Right ventricle myocardium inferior (tissue), 1 donor: ENCODE measurements at places on chromosomes 4 and X.

GRCh38 chr4:1255699-1256098, 6.8 kb upstream of the CTBP1 start:
- no peak for DNase-seq

DNA sequence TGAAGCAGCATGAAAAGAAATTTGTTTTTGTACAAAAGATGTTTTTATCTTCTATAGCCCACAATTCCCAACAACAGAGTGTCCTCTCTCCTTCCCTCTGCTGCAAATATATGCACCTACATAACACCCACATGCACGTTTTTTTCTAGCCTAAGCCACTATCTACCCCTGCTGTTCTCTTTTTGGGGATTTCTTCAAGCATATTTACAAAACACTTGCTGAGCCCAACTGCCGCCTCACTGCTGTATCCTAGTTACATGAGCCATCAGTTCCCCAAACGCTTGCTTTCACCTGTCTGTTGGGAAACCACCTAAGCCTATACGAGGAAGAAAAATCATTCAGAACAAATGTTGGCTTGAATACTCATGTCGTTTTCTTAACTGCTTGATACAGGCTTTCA, 127.2 kb downstream of the CHRNA9 start:
- DNase-seq = no peak

GRCh38 chr4:47499700-47500099, 14.6 kb downstream of the ATP10D start:
- DNase-seq = no peak

DNA sequence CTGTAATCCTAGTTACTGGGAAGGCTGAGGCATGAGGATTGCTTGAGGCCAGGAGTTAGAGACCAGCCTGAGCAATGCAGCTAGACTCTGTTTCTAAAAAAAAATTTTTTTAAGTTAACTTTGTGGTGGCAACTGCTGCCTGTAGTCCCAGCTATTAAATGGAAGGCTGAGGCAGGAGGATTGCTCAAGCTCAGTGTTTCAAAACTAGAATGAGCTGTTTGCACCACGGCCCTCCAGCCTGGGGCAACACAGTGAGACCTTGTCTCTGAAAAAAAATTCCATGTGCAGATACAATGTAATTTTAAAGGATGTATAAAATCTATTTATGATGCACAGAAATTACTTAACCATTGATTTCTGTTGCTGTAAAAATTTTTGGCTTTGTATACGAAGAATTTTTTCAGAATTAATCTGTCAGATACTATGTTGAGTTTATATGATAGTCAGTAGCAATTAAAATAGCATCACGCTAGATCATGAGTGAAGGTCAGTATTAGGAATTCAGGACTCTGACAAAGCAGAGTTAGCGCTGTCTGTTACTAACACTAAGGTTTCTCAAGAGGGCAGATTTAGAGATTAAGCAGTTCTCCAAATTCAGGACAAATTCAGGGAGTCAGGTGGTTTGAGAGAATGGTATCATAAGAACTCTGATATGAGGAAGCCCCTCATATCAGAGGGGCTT, 8.3 kb upstream of the AGA start:
- no peak for DNase-seq

- DNase-seq = no peak
These were observed 993.2 kb upstream of the PCDH7 start for GRCh38 chr4:29726938-29727337.

- DNase-seq = no peak
These were observed 29.5 kb upstream of the BMPR1B start for GRCh38 chr4:94728056-94728766.

- no peak for DNase-seq
These were observed 42.3 kb upstream of the PPARGC1A start for GRCh38 chr4:23932186-23932585.

DNA sequence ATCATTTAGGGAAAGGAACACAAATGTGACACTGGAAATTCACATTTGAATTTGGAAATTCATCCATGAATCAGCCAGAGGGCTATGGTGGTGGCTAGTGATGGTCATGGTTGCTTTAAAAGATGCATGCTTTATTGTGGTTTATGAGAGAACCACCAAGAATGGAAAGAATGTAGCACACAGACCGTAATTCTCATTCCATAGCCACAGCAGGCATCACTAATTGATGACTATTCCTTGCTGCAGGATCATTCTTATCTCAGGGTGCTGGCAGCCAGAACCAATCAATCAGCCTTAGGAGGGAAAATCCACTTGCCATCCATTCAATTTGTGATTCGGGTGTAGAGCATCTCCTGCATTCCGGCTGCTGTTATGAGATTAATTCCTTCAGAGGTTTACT, 115.6 kb downstream of the DHRSX start:
- no peak for DNase-seq

DNA sequence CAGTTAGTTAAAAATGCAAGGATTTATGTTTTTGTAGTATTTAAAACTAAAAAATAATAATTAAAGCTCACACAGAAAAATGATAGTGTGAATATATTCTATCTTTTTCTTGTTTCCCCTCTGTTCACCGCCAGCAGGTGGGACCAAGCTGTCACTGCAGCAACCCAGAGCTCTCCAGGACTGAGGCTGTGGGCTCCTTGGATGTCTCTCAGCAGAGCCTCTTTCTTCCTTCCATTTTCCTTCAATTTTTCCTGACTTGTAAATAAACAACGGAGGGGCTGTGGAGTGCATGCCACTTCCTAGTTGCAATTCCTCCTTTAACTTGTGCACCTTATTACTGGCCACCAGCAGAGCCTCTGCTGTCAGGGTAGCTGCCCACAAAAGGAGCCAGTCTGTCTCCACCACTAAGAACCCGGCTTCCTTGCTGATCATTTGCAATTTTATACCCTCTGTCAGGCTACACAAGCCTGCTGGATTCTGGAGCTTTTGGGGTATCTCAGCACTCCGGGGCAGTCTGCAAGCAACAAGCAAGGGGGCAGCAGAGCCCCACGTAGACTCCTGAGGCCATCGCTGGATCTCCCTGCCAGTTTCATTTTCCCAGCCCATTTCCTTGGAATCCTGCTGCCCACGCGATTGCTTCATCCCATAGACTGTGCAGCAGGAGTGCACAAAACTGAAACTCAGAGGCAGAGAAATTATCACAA, 1467.4 kb downstream of the C4orf33 start:
- DNase-seq = no peak
